Epithelial cell of prostate (primary cell): ENCODE measurements at places on chromosomes 12 and 14.

- no peak for DNase-seq
Observed at GRCh38 chr12:132046561-132046960, 96.8 kb downstream of the EP400 start.

- no peak for DNase-seq
Observed at GRCh38 chr12:121295116-121295745, 1.3 kb downstream of the CAMKK2 start.

GRCh38 chr12:94128280-94128679, 20.1 kb upstream of the PLXNC1 start:
- no peak for DNase-seq

- DNase-seq = no peak
Observed at GRCh38 chr12:6532927-6533652, 1.2 kb upstream of the GAPDH start.

- DNase-seq = no peak
Observed at GRCh38 chr14:64061115-64061514, 208.3 kb downstream of the SYNE2 start.

DNA sequence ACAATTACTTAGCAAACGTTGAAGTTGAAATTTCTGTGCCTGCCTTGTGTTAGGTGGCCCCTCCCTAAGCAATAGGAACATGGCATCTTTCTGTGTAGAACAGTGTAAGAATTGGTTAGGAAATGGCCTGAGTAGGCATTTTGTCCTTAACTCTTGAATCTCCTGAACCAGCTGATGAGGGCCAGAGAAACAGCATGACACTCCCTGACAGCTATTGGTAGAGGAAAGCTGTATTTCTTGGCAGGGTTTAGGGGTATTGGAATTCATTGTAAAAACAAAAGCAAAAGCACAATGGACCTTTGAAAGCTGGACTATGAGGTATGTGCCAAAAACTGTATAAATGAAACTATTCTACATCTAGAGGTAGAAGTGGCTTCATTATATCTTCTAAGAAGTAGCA, 40.6 kb upstream of the LRTM2 start:
- no peak for DNase-seq

DNA sequence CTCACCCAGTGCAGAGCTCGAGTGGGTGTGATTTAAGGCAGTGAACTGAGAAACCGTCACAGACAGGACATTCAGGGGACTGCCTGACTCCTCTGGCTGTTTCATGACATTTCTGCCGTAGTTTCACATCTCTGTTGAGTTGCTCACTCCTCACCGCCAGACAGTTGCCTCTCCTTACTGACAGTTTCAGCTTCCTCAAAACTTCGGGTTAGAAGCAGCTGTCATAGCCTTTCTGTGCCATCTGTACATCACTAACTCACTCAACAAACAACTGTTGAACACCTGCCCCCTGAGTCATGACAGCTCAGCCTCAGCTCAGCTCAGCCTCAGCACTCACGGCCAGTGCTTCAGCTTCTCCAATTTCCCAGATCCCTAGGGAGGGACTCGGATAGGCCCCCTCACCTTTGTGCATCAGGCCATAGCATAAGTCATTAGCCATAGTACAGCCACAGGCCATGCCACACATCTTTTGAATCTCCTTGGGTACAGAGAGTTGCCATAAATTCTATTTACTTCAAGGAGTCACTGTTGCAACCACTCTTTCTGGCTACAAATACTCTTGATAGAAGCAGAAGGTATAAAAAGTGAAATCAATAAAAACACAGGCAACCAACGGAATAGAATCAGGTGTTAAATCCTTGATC, 6.2 kb upstream of the SLC15A4 start:
- no peak for DNase-seq

DNA sequence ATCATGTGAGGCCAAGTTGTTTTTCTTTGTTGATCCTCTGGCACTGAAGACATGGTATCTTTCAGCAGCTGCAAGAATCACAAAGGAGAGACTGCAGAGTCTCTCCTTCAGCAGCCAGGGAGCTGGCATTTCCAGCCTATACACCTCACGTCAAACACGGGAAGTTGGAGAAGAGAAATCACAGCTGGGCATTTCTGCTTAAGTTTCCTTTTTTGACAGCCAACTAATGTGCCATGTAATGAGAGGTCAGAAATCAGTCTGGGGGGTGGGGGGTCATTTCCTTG, 28.3 kb downstream of the PHLDA1 start:
- DNase-seq = no peak

- no peak for DNase-seq
Observed at GRCh38 chr12:116933091-116933490, 22.3 kb downstream of the FBXW8 start.

DNA sequence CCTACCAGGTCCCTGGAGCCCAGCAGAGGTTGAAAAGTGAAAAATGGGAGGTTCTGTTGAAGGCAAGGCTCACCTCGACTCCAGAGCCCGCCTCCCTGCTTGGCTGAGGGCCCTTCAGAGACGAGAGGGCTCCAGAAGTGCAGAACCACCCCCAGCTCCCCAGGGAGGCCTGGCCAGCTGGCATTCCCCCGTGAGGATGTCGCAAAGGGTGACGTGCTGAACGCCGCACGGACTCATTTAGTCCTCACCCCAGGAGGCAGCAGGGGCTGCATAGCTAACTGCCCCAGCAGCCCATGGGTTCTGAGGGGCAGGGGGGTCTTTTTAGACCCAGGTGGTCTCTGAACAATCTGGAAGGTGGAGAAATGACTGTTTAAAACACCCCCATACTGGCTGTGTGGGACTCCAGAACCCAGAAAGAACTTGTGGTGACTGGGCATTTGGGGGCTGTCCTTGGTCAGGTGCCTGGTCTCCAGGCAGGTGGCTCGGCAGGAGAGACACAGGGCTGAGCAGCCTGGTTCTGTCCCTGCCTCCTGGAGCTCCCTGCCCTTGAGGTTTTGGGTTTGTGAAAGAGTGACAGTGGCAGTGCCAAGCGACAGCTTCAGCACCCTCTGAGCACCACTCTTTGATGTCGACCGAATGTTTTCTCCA, 32.0 kb downstream of the ANAPC7 start:
- DNase-seq = no peak

- no peak for DNase-seq
Observed at GRCh38 chr12:75137896-75138295, 71.7 kb downstream of the KCNC2 start.

GRCh38 chr14:105090493-105091053, 25.3 kb upstream of the GPR132 start:
- no peak for DNase-seq

- DNase-seq = no peak
Observed at GRCh38 chr14:54786838-54787237, 115.8 kb downstream of the GCH1 start.

DNA sequence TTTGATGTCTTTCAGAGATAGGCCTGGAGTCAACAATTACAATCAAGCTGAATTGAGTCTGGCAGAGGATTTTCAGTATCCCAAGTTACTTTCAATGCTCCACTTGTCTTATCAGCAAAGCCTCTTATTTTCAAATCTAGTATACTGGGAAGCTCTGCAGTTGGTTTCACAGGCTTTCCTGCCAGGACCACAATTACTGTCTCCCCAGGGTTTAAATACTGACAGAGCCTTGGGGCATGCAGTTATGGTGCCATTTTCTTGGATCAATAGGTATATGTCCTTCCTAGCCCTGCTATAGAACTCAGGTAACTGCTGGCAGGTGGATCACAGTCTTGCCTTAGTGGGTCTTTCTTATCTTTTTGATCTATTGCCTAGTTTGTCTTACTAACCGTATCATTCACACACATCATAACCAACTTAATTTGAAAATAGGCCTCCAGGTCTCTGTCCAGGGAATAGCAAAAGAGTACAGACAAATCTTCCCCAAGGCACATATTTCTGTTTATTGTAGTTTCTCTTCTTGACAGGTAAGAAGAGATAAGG, 22.4 kb upstream of the RNU6-8 start:
- DNase-seq = no peak

DNA sequence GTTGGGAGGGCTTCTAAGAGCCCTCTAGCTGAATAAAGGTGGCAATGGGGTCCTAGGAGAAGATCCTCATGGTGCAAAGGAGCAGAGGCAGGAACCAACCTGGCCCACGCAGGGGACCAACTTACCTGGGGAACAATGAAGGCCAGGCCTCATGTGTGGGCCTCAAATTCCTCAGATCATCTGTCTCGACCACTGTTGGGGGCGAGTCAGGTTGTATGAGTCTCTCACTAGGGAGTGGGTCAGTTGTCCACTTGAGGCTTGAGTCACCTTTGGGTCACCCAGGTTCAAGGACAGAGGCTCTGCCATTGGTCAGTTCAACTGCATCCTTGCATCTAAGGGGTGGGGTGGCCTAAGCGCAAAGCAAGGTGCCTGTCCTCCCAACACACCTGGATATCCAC, 43.7 kb upstream of the BDKRB2 start:
- no peak for DNase-seq

DNA sequence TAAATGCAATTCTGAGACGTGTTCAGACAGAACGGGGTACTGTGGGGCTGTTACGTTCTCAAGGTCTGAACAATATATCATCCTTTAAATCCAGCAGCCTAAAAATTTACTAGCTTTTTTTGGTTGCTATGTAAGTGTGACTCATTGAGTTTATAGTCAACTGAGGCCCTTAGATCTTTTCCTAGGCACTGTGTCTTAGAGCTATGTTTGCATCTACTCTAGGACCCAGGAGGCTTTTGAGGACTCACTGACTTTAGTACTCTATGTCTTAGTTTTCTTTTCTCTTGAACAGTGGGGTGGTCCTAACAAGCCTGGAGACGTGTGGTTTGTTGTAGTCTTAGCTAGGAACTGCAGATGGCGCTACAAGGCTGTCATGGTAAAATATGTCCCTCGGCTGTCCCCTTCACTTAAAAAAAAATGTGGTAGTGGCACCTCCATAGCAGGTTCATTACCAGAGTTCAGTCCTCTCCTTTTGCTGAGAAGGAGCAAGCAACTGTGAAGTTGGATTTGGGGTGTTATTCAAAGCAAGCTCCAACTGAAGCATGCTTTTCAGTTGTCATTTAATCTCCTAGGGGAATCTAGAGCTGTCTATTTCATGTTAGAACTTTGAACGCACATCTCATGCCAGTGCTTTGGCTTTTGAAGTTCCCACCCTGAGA, 8.7 kb upstream of the SPATS2 start:
- DNase-seq = peak; percentile 41

- no peak for DNase-seq
Observed at GRCh38 chr12:119006746-119007145, 25.4 kb downstream of the SRRM4 start.

- DNase-seq = no peak
Observed at GRCh38 chr14:96011131-96011530, 28.0 kb upstream of the C14orf132 start.

- DNase-seq = no peak
Observed at GRCh38 chr12:30837595-30837994, 82.8 kb upstream of the CAPRIN2 start.

DNA sequence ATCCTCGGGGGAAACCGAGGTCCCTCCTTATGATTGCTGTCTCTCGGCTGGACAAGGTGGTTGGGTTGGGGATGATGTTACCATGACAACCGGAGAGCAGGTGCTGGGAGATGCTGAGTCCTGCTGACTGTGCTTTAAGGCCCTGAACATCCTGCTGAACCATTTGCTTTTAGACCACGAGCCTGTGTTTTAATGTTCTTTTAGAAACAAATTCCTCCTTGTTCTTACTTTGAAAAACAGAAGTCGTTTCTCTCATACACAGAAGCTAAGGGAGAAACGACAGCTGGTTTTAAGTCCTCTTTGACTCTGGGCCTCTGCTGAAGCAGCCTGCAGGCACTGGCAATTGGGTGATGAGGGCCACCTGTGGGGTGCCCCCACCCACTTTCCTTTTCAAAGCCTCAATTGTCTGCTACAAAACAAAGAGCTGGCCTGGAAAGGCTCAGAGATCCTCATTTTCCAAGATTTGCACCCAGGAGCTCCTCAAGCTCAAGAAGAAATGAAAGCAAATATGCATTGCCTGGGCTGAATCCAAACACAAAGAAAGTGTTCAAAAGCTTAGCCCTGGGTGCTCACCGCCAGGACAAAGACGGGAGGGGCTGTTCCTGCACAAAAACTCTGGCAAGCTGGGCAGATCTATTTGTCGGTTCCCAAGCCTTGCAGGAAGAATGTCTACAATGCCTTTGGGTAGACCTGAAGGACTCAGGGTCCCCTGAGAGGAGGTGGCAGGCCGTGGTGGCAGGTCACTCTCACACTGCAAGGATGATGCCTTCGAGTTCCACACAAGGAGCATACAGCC, 90.0 kb upstream of the CLMN start:
- DNase-seq = no peak

GRCh38 chr12:120801146-120801545, 75.5 kb downstream of the ACADS start:
- DNase-seq = no peak

DNA sequence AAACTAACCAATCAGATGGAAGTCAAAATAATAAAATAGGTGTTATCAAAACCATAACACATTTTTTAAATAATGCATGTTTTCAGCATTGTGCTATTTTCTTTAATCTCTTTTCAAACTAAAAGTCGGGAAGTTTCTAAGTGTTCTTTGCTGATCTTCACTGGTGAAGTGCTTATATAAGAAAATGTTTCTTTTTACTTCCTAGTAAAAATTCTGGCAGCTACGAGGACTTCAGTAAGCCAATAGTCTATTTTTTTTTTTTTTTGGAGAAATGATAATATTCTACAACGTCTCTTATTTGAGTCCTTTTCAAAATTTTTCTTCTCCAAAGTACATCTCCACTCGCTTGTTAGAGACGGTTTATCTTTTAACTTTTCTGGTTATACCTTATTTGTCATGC, 448.0 kb downstream of the SLC6A15 start:
- DNase-seq = no peak

- DNase-seq = peak; percentile 72
Observed at GRCh38 chr12:51393676-51394545, 2.7 kb upstream of the GALNT6 start.

DNA sequence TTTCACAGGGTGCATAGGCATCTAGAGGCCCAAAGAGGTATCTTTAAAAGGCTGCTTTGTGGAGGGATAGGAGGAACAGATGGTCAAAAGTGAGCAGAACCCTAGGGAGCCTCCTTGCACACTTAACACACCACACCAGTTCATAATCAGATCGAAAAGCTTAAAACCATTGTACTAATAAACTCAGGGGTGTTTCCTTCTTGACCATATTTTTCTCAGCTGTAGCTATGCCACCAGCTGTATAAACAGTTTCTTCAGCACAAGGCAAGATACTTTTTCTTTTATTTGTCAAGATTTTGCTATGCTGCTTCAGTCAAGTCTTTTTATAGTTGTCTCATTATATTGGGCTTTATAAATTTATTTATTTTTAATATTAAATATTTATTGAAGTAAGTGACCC, 88.7 kb downstream of the RIC8B start:
- DNase-seq = no peak

DNA sequence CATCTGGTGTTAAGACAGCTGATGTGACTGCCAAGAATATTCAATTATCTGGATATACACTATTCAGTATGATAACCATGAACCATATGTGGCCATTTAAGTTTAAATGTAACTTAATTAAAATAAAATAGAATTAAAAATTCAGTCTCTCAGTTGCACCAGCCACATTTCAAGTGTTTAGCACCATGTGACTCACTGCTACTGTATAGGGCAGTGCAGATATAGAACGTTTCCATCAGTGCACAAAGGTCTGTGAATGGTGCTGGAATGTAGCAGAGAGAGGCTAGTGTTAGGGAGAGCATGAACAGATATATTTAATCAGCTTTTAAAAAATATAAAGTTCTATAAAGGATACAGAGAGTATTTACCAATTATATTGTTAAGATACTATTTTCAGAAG, 28.7 kb downstream of the ARID4A start:
- no peak for DNase-seq
